ENCODE measurements at places on chromosomes 7 and 10.

GRCh38 chr10:73459683-73460314 is 26.4 kb upstream of the MSS51 start:
- DNase-seq, result no peak

- no peak for DNase-seq
Measured at GRCh38 chr10:62655337-62655994, 149.1 kb upstream of the ADO start.

- no peak for DNase-seq
Measured at GRCh38 chr10:2197663-2198062, 460.3 kb upstream of the ADARB2 start.

GRCh38 chr7:102232611-102233286 is 53.9 kb upstream of the SH2B2 start:
- no peak for DNase-seq

DNA sequence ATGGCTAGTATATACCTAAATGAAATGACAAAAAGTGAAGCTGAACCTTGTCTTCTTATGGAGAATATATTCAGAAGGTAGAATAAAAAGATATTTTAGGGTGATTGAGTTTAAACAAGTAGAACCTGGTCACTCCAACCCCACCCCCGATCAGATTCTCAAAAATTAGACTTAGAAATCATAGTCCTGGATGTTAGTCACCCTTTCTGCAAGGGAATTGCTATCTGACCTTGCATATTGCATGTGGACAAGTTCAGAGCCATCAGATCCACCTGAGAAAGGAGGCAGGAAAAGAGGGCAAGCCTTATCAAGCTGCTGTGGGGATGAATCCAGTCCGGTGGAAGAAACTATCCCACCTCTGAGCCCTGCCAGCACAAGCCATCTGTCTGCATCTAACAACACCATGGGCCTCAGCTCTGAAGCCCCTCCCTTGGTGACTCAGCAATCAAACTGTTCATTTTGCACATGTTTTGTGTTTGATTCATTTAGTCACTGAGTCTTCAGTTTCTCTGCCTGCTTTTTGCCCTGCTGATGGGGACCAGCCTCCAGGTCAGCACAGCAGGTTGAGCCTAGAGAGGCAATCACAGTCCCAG is 727.3 kb downstream of the AUTS2 start:
- DNase-seq, result no peak

GRCh38 chr7:144691240-144691639 is 144.6 kb downstream of the TPK1 start:
- no peak for DNase-seq

GRCh38 chr7:15685358-15686294 is 857 bp downstream of the MEOX2 start:
- peak; percentile 24 for DNase-seq

GRCh38 chr7:120843109-120843508 is 14.8 kb downstream of the TSPAN12 start:
- no peak for DNase-seq

DNA sequence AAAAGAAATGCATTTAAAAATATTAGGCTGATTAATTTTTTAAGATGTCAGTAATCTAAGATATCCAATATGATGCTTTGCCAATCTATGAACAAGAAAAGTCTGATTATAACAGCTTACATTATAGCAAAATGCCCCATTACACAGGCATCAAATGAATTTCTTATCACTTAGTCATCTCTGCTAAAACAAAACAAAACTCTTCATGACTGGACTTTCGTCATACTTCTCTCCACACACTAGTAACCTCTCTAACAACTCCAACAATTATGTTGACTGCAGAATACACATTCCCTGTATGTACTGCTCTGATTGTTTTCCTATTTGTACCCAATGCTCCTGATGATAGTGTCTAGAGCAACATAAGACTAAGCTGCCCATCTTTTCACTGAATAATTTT is 3.8 kb upstream of the MKI67 start:
- DNase-seq, result no peak

DNA sequence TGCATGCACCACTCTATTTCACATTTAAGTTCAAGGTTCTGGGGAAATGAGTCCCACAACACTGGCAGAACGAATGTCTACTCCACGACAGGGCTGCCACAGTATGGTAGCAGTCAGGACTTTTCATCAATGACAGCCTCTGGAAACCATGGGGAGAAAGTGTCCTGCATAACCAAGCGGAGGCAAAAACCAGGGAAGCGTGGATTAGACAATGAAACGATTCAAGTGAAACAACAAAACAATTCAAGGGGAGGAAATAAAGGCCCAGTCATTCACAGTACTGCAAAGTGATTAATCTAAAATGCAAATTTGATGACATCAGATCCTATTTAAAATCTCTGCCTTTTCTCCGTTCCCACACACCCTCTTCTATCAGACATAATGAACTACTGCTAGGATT is 168.2 kb downstream of the DPY19L1 start:
- no peak for DNase-seq

DNA sequence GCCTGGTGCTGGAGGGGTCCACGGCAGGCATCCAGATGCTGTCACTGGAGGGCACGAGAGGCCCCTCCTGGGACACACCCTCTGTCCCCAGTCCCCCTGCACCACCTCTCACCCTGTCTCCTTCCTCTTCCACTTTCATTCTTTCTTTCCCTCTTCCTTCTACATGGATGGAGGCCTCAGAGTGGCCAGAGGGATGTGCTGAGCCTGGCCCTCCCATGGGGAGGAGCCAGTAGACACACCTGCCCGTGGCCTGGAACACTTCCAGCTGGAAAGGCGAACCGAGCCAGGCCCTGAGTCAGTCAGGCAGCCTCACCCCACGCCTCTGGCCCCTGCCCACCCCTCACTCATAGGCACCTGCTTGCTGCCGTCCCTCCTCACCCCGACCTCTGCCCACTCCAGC is 55.9 kb upstream of the MXI1 start:
- no peak for DNase-seq

DNA sequence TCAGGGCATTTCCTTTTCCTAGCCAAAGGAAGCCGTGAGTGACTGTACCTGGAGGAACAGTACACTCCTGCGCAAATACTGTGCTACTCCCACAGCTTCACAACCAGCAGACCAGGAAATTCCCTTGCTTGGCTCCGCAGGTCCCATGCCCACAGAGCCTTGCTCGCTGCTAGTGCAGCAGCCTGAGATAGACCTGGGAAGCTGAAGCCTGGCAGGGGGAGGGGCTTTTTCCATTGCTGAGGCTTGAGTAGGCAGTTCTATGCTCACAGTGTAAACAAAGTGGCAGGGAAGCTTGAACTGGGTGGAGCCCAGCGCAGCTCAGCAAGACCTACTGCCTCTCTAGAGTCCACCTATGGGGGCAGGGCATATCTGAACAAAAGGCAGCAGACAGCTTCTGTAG is 291.2 kb downstream of the HGF start:
- DNase-seq, result no peak

DNA sequence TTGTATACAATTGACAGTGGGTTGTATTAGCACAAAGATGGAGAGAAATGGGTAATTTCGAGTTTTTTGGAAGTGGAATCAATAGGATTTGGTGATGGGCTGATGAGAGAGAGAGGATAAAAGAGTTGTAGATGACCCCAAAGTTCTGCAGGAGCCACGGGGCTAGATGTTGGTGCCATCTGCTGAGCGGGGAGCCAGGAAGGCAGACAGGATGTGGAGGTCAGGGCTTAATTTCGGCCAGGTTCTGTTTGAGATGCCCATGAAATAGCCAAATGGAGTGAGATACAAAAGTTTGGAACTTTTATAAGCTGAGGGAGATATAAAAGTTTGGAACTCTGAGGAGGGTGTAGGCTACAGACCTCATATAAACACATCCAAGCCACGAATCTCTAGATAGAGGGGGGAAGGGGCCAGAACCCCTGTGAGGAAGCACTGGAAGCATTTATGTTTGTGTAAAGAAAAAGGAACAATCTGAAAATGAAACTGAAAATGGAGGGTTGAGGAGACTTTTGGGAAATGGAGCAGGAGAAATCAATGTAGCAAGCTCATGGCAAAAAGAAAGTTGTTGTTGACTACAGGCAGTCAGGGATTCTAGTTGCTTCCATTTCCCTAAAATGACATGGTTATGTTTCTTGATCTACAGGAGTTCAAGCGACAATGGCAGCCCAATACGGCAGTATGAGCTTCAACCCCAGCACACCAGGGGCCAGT is 2.2 kb downstream of the GIMAP4 start:
- no peak for DNase-seq

- no peak for DNase-seq
Measured at GRCh38 chr10:27794157-27794556, 48.5 kb upstream of the MKX start.

GRCh38 chr7:31853380-31853779 is 166.4 kb downstream of the PPP1R17 start:
- no peak for DNase-seq

GRCh38 chr10:60405172-60405571 is 15.5 kb upstream of the ANK3 start:
- no peak for DNase-seq

DNA sequence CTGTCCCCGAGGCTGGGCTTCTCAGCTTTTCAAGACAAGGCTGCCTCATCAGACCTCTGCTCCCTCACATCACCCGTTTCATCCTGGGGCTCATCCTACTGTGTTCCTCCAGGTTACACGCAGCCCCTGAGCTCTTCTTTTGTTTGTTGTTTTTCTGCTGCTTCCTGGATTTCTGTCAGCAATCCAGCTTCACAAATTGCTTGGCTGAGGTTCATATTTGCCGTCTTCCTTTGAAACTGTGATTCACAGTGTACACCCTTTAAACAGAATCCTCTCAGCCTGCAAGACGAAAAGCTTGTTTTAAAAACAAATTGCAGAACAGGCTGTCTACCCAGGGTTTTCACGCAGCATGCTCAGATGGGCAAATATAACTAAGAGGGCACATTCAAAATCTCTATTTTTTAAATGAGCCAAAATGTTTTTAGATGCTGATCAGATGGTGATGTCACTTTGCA is 39.1 kb upstream of the PARD3 start:
- DNase-seq, result no peak

DNA sequence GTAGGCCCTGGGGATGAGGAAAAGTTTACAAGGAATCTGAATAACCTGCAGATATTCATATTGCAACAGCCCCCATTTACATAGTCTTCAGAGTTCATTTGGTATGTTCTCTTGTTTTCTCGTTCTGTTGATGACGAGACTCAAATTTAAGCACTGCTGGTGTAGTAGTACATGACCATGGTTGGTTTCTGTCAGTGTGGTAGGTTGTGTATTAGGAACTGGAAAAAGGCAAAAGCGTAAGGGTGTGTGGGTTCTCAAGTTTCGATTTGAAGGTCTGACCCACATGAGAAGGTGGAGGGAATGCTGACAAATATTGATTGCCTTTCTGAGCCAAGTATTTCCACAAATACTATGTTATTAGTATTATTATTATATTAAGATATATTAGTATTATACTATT is 151.7 kb downstream of the AUTS2 start:
- DNase-seq, result no peak

GRCh38 chr7:44398953-44399574 is 73.7 kb upstream of the CAMK2B start:
- DNase-seq, result no peak

GRCh38 chr7:74253835-74254128 is 417 bp downstream of the RFC2 start:
- no peak for DNase-seq

DNA sequence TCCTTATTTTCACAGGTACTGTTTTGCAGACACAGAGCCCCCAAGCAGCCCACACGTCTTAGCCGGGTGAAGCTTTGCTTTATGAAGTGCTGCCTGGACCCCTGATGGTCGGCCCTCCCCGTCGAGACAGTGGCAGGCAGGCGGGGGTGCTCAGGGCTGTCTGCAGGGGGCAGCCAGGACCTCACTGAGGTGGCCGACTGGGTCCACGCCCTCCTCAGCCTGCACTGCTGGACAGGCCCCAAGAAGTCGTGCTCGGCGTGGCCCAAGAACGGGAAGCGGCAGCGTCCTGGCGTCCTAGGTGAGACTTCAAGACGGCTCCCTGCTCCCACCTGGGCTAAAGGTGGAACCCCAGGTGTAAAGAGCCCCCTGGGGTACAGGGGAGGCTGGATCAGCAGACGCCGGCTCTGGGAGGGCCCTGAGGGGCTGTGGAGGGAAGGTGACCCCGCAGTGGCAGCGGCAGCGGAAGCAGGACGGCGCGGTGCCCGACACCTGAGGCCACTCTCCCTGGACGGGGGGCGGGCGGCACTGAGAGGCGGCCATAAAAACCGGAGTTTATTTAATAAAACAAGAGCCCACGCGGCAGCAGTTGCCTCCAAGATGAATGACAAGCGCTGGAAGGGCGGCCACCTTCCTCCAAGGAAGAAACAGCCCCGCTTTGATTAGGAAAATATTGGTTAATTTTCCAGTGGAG is 179.4 kb downstream of the ELFN1 start:
- DNase-seq, result no peak

- DNase-seq, result no peak
Measured at GRCh38 chr7:69190763-69191162, 407.5 kb upstream of the AUTS2 start.

- no peak for DNase-seq
Measured at GRCh38 chr10:30833628-30833970, 198.1 kb downstream of the ZNF438 start.

DNA sequence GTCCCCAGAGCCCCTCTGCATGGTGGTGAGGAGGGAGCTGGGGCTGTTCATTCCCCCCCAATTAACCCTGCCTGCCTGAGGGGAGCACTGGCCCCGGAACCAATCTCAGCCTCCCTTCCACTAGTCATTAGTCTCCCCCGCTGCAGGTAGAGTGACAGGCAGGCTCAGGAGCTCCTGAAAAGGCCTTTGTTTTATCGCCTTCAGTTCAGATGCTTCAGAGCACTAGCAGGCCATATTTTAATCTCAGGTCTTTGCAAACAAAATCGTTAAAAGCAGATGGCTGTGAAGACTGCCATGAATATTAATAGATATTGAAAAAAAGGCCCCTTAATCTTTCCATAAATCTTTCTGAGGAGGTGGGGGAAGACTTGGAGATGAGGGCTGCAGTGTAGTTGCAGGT is 250.7 kb downstream of the RPS24 start:
- no peak for DNase-seq

DNA sequence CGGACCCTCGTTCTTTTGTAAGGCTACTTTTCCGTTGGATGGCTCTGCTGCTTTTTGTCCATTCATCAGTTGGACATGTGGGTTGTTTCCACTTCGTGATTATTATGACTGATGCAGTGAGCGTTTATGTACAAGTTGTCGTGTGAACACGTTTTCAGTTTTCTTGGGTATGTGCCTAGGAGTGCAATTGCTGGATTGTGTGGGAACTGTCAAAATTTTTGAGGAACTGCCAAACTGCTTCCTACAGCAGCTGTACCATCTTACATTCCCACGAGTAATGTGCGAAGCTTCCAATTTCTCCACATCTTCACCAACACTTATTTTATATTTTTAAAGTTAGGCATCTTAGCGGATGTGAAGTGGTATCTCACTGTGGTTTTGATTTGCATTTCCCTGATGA is 10.4 kb downstream of the FKBP6 start:
- DNase-seq, result no peak

- DNase-seq, result no peak
Measured at GRCh38 chr7:131501422-131501821, 55.0 kb downstream of the PODXL start.
